ENCODE measurements at places on chromosomes 3 and 15. TPM values are rescaled to one million over a fixed set of nuclear protein-coding genes. Genes with fewer than 3 reads are reported as not detected.

LDHAL6B gene
- total RNA-seq: not detected

BMF gene
- total RNA-seq: 32.1 TPM

PAK2 gene
- total RNA-seq: 69.6 TPM

CIDEC gene
- total RNA-seq: 14.9 TPM

SLC24A5 gene
- not detected for total RNA-seq

NR2E3 gene
- 1.2 TPM for total RNA-seq

ABTB1 gene
- 33.7 TPM for total RNA-seq

EAF1 gene
- 15.6 TPM for total RNA-seq

TKT gene
- total RNA-seq: 226 TPM

WDR49 gene
- 0.46 TPM for total RNA-seq

CADM2 gene
- 0.67 TPM for total RNA-seq

PLXND1 gene
- 26.8 TPM for total RNA-seq

C2CD4A gene
- 0.28 TPM for total RNA-seq

TERC gene
- 2.3 TPM for total RNA-seq

DLEC1 gene
- total RNA-seq: 0.73 TPM

PLA2G4B gene
- total RNA-seq: 5.2 TPM

ABHD17C gene
- total RNA-seq: 84.4 TPM

SLC22A14 gene
- 0.16 TPM for total RNA-seq

FES gene
- 7.9 TPM for total RNA-seq

TEX9 gene
- 7.8 TPM for total RNA-seq

FBXO22 gene
- 19.4 TPM for total RNA-seq
